ENCODE measurements at places on chromosomes 2 and 18. TPM values are rescaled to one million over a fixed set of nuclear protein-coding genes. Genes with fewer than 3 reads are reported as not detected.
A peak's percentile ranks its signal among the peaks of the same experiment; 100 is the strongest.

GRCh38 chr2:12074126-12074844, 327.9 kb downstream of the LPIN1 start:
- no peak for DNase-seq
- no peaks in the 10 kb centered on the region for H3K36me3 ChIP-seq
- H3K27me3 ChIP-seq = no peaks in the 10 kb centered on the region
- no peak overlapping the region for H3K4me3 ChIP-seq
- peaks cover 8% of the 10 kb centered on the region for H3K4me1 ChIP-seq
- no peak overlapping the region for H3K27ac ChIP-seq

The HOXD8 gene
- total RNA-seq = 2.8 TPM

The FIGLA gene
- not detected for total RNA-seq

- no peak for DNase-seq
- H3K4me1 ChIP-seq = peaks cover 21% of the 10 kb centered on the region
- peaks cover 3% of the 10 kb centered on the region for H3K27me3 ChIP-seq
- H3K36me3 ChIP-seq = no peaks in the 10 kb centered on the region
- no peak overlapping the region for H3K4me3 ChIP-seq
Observed at GRCh38 chr2:224958462-224958857, 83.8 kb downstream of the DOCK10 start.

GRCh38 chr2:224982910-224983711, 59.2 kb downstream of the DOCK10 start:
- no peak overlapping the region for H3K27ac ChIP-seq
- DNase-seq = no peak
- no peaks in the 10 kb centered on the region for H3K36me3 ChIP-seq
- no peak overlapping the region for H3K4me3 ChIP-seq

DNA sequence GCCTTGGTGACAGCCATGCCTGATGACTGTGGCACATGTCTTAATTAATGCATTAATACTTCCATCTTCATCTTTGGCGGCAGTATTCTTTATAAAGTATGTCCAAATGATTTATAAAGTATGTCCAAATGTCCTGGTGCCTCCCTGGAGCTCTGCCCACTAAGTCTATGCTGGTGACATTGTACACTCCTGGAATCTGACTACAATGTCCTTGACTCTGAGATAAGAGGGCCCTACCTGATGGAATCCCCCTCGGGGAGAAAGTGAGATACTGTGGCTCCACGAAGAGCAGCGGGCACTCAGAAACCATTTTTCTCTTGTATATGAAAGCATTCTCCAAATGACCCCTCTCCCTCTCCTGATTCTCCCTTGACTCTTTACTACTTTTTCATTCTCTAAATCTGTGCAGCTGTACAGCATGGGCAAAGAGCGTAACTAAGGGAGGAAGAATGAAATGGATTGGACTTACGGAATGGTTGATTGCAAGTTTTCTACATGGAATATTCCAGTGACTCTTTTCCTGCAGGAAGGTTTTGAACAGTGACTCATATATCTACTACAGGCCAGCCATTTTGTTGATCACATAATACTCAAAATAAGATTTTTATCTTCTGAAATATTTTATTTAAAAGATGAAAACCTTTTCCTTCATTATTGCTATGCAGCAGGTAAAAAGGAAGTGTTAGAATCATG, 17.3 kb downstream of the RAB12 start:
- no peak for DNase-seq
- peaks cover 34% of the 10 kb centered on the region for H3K36me3 ChIP-seq
- no peaks in the 10 kb centered on the region for H3K27me3 ChIP-seq
- no peak overlapping the region for H3K4me3 ChIP-seq
- peak overlapping the region; percentile 46 for H3K27ac ChIP-seq

GRCh38 chr18:47876813-47877212, 53.6 kb downstream of the SMAD2 start:
- H3K4me1 ChIP-seq = peaks cover 23% of the 10 kb centered on the region
- H3K36me3 ChIP-seq = peaks cover 27% of the 10 kb centered on the region
- H3K4me3 ChIP-seq = no peak overlapping the region
- no peak overlapping the region for H3K27ac ChIP-seq
- H3K27me3 ChIP-seq = no peaks in the 10 kb centered on the region
- DNase-seq = no peak

DNA sequence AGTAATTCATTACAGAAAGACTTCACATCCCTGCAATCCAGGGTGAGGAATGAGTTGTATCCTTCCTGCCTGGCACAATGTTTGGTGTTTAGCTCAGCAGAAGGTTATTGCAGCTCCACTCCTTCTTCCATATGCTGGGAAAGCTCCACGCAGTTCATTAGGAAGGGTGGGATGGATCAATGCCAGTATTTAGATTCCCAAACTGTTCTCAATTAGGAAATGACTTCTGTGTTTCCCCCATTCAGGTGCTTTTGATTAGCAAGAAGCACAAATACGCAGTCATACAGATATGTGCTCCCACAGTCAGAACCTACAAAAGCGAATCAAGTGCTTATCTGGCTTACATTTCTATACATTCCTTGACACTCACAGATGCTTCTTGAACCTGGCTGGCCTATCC, 340.6 kb downstream of the NYAP2 start:
- H3K27ac ChIP-seq = no peak overlapping the region
- no peak for DNase-seq
- H3K4me3 ChIP-seq = no peak overlapping the region
- no peaks in the 10 kb centered on the region for H3K27me3 ChIP-seq

The ALPG gene
- total RNA-seq = 0.88 TPM

GRCh38 chr2:149075853-149076252, 37.4 kb downstream of the LYPD6B start:
- H3K4me1 ChIP-seq = peaks cover 64% of the 10 kb centered on the region
- H3K4me3 ChIP-seq = peak overlapping the region; percentile 70
- peak overlapping the region; percentile 61 for H3K27ac ChIP-seq

The CXCR1 gene
- not detected for total RNA-seq

DNA sequence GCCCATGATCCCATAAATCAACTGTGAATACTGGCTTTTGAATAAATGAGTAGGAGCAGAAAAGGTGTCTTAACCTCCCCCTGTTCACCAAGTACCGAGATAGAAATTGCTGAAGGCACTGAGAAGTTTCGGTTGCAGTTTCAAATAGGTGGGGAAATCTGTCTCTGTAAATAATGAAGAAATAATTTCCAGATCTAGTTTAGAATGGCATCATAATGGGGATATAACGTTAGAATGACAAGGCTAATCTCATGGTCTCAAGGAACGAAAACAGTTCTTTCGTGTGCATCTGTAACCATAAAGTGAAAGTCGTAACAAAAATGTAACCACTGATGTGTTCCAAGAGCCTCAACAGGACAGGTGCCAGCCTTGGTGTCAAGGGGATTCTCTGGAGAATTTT, 49.9 kb upstream of the TMEM18 start:
- no peaks in the 10 kb centered on the region for H3K36me3 ChIP-seq
- H3K27ac ChIP-seq = no peak overlapping the region
- H3K4me1 ChIP-seq = peaks cover 15% of the 10 kb centered on the region
- H3K4me3 ChIP-seq = no peak overlapping the region

DNA sequence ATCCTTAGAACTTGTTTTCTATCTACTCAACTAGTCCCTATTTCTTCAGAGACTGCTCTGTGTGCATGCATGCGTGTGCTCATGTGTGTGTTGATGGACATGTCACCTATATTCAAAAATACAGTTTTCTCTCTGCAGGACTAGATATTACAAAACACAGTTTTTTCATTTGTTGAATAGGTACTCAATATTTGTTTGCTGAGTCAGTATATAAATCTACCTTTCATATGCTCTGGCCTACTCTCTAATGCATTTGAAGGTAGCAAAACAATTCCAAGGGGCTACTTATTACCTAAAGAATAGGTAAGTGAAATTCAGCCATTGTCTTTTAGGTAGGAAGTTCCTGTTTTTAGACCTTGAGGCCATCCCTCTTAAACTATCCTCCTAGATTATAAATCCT, 8.6 kb upstream of the UBE2E3 start:
- H3K36me3 ChIP-seq = no peaks in the 10 kb centered on the region
- no peak overlapping the region for H3K27ac ChIP-seq
- no peak overlapping the region for H3K4me3 ChIP-seq

GRCh38 chr2:138649571-138649970, 130.6 kb downstream of the NXPH2 start:
- no peak overlapping the region for H3K27ac ChIP-seq
- H3K27me3 ChIP-seq = peaks cover 3% of the 10 kb centered on the region
- no peaks in the 10 kb centered on the region for H3K36me3 ChIP-seq
- H3K4me3 ChIP-seq = no peak overlapping the region
- DNase-seq = no peak

GRCh38 chr18:32683044-32683443, 89.8 kb downstream of the KLHL14 start:
- H3K27me3 ChIP-seq = peaks cover 6% of the 10 kb centered on the region
- H3K4me3 ChIP-seq = no peak overlapping the region
- DNase-seq = no peak
- H3K27ac ChIP-seq = no peak overlapping the region

DNA sequence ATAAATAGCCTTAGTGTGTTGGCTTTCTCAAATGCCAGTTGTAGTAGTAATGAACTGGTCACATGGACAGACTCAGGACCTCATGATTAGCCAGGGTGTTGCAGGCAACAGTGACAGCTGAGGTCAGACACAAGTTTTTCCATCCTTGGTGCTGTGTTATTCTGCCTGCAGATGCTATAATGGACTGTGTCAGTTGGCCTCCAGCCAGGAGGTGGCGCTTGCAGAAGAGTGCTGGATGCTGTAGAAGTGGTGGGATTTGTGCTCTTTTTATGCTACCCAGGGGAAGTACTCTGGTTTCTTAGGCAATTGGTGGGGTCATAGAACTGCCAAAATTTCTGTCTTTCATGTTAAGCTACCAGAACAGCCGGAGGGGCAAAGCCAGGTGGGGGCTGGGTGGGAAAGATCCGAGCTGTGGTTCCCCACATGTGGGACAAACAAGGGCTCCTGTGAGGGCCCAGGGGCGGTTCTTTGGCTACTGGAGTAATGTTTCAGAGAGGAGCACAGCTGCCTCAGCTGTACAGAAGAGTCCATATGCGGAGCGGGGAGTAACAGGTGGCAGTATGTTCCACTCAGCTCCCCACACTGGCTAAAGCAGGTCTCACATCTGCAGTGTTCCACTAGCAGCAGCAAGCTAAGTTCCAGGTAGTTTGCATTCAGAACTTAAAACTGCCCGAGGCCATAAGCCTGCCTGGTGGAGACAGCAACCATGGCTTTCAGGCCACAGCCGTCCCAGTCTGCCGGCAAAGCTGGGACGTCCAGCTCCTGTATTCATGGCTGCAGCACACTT, 104.4 kb downstream of the GULP1 start:
- H3K36me3 ChIP-seq = peaks cover 31% of the 10 kb centered on the region
- no peaks in the 10 kb centered on the region for H3K27me3 ChIP-seq
- H3K4me1 ChIP-seq = peaks cover 12% of the 10 kb centered on the region
- no peak overlapping the region for H3K27ac ChIP-seq

The AMER3 gene
- 10.9 TPM for total RNA-seq

DNA sequence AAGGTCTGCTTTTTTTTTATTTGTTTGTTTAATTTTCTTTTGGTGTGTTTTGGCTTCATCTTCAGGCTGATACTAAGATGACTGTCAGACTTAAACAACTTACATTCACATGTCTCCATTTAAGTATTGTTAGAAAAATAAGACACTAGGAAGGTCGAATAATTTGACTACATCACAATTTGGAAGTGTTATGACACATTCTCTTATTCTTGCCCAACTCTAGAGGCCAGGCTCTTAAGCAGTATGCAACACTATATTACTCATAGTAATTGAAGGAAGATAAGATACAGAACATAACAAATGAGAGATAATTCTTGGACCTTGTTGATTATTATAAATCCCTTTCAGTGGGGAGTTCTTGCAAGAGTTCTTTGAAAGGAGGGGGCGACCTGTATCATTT, 295.3 kb upstream of the COL3A1 start:
- peaks cover 6% of the 10 kb centered on the region for H3K4me1 ChIP-seq
- no peak for DNase-seq
- H3K4me3 ChIP-seq = no peak overlapping the region
- no peaks in the 10 kb centered on the region for H3K36me3 ChIP-seq

GRCh38 chr18:38076346-38077070, 510.9 kb upstream of the CELF4 start:
- H3K4me3 ChIP-seq = no peak overlapping the region
- no peak overlapping the region for H3K27ac ChIP-seq
- no peaks in the 10 kb centered on the region for H3K4me1 ChIP-seq
- H3K27me3 ChIP-seq = no peaks in the 10 kb centered on the region
- H3K36me3 ChIP-seq = no peaks in the 10 kb centered on the region

GRCh38 chr2:24209389-24210105, 34.7 kb downstream of the FAM228A start:
- no peaks in the 10 kb centered on the region for H3K27me3 ChIP-seq
- H3K27ac ChIP-seq = no peak overlapping the region
- peaks cover 4% of the 10 kb centered on the region for H3K4me1 ChIP-seq
- DNase-seq = no peak
- peaks cover 12% of the 10 kb centered on the region for H3K36me3 ChIP-seq

The NAT8 gene
- not detected for total RNA-seq

DNA sequence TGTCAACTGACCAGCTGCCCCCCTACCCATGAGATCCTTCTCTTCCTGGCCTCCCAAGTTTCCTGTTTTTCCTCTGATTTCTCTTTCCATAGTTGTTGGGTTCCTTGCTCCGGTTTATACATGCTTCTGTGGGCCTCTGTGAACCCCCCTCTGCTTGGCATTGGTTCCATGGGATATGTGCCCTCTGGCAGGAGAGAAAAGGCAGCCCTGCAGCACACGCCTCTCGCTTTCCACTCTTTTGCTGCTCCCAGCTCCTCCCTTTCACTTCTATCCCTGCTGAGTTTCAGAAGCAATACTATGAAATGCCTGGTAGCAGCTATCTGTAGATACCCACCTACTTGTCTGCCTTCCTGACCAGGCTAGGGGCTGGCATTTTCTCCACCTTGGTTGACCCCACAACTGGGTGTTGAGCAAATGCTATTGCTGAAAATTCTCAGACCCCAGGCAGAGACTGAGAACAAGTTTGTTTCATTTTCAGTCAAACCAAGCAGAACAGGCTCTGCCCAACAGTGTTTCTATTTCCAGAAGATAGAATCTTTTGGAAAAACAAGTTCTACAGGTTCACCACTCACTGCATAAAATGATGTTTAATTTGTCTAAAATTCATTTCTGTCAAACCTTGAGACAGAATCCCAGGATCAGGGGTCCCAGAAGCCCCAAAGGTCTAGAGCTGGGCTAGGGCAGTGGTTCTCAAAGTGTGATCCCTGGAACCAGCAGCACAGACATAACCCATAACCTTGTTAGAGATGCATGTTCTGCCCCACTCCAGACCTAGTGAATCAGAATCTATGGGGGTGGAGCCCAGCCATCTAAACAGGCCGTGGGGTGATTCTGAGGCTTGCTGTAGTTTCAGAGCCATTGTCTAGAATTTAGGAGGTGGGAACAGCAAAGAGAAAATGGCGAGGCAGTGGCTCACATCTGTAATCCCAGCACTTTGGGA, 13.4 kb downstream of the CAPG start:
- DNase-seq = no peak
- H3K36me3 ChIP-seq = peaks cover 9% of the 10 kb centered on the region
- peak overlapping the region; percentile 84 for H3K4me3 ChIP-seq
- peak overlapping the region; percentile 97 for H3K27ac ChIP-seq
- peaks cover 16% of the 10 kb centered on the region for H3K4me1 ChIP-seq

GRCh38 chr2:199988151-199988550, 32.8 kb downstream of the MAIP1 start:
- H3K27me3 ChIP-seq = no peaks in the 10 kb centered on the region
- H3K4me1 ChIP-seq = peaks cover 13% of the 10 kb centered on the region
- no peak overlapping the region for H3K4me3 ChIP-seq
- no peak overlapping the region for H3K27ac ChIP-seq
- H3K36me3 ChIP-seq = no peaks in the 10 kb centered on the region
- DNase-seq = no peak

GRCh38 chr18:35468711-35469110, 29.0 kb downstream of the INO80C start:
- no peaks in the 10 kb centered on the region for H3K4me1 ChIP-seq
- no peaks in the 10 kb centered on the region for H3K27me3 ChIP-seq
- H3K4me3 ChIP-seq = no peak overlapping the region

GRCh38 chr2:100754951-100755350, 65.0 kb upstream of the NPAS2 start:
- H3K4me3 ChIP-seq = no peak overlapping the region
- no peaks in the 10 kb centered on the region for H3K36me3 ChIP-seq
- H3K27ac ChIP-seq = no peak overlapping the region
- no peak for DNase-seq
- peaks cover 37% of the 10 kb centered on the region for H3K27me3 ChIP-seq
